ENCODE measurements at places on chromosomes 12 and 14.

- no peak for DNase-seq
Observed at GRCh38 chr14:67446371-67447032, 34.5 kb upstream of the PLEK2 start.

- DNase-seq, result no peak
Observed at GRCh38 chr12:47867495-47867941, 37.3 kb downstream of the VDR start.

- no peak for DNase-seq
Observed at GRCh38 chr12:88615490-88615889, 35.2 kb upstream of the KITLG start.

GRCh38 chr14:68191567-68192321, 372.2 kb downstream of the RAD51B start:
- DNase-seq, result no peak

GRCh38 chr14:104774453-104775072, 21.0 kb downstream of the AKT1 start:
- DNase-seq, result no peak

- no peak for DNase-seq
Observed at GRCh38 chr12:52434081-52434733, at the start of gene KRT75. TSS of gene KRT75 (minus strand) at chr12:52434371. CDS start at chr12:52434304, 67 bp downstream.

DNA sequence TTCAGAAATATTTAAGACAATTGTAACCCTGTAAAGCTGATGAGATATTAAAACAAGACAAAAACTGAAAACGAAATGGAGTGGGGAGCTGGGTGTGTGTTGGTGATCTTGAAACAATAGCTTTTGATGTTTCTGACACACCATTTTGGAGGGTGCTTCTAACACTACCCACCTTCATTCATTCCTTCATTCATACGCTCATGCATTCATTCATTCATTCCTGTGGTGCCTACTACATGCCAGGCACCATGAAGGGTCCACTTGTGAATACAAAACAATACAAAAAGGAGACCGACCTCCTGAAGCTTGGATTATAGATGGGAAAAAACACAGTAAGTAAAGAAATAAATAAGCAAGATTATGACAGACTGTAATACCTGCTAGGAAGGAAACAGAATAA, 60.5 kb downstream of the FOXN3 start:
- DNase-seq, result no peak

- no peak for DNase-seq
Observed at GRCh38 chr12:53170215-53170614, 10.3 kb upstream of the ZNF740 start.

DNA sequence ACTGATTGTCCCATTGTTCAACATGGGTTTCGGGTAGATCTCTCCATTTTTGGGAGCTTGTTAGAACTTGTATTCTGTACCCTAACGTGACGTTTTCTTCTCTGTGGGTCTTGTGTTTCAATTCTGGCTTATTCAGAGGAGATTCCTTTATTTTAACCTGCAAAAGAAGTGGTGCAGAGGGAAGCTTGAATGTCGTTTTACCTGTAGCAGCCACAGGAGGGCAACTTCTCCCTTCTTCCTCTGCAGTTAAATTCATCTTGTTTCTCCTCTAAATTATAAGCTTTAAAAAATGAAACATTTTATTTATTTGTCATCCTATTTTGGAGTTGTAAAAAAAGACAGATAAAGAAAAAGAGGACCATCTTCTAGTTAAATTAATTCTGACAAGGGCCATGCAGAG, 13.7 kb upstream of the CLEC4D start:
- DNase-seq, result no peak

All from GM06990 (cell line).